ENCODE measurements at places on chromosomes 6 and 20.

DNA sequence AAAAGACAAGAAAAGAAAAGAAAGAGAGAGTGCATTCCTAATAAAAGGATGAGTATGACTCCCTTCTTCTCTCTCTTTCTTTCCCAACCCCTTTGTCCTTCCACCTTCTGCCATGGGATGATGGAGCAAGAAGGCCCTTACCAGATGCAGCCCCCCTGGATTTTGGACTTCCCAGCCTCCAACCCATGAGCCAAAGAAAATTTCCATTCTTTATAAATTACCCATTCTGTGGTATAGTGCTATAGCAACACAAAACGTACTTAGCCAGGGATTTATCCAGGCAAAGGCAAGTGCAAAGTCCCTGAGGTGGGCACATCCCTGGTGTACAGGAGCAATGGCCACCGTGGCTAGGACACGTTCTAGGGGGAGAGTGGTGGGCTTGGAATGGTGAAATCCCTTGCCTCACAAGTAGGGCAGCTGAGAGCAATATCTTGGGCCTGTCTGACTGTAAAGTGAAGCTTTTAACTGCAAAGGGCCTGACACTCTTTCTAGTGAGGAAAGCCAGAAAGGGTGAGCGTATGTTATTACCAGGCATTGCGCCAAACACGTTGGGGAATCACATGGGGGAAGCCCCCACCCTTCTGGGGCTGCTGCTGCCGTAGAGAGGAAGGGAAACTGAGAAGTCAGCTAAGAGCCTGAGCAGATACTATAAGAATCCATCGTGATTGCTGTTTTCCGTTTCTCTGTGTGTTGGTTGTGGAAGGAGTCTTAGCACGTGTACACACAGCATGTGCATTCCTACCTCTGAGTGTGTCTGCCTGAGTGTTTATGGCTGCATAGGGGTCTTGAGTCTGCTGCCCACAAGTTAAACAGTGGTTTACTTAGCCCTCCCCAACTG is 50.7 kb upstream of the SIRPA start:
- no peak for DNase-seq

DNA sequence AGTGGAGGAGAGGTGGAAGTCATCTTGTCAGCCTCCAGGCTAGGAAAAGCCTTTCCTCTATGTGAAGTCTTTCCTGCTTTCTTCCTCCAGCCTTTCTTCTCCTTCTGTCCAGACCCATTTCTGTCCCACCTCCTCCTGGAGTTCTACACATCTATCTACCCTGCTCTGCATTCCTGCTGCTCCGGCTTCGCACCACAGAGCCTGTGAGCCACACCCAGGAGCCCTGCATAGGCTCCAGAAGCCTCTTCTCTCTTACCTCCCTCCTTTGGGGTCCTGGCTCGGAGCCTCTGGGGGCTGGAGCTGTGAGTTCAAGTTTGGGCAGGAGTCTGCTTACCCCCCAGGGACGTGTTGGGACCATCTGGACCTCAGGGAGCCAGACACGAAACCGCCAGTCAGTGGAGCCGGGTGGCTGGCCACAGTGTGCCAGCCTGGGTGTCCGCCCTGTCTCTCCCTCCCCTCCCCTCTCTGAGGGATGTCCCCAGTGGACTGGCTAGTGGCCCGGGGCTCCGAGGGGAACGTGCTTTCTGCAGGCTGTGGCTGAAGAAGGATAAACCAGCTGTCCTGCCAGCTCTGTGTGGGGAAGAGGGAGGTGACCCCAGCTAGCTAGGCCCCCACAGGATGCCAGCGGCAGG is 99.2 kb downstream of the VEGFA start:
- DNase-seq = no peak

GRCh38 chr6:25330796-25331685 is 51.9 kb downstream of the CARMIL1 start:
- no peak for DNase-seq

- DNase-seq = no peak
Measured at GRCh38 chr6:48859562-48860123, 603.4 kb downstream of the MMUT start.

GRCh38 chr6:53264915-53265607 is 83.7 kb downstream of the ELOVL5 start:
- DNase-seq = no peak

- DNase-seq = peak; percentile 79
Measured at GRCh38 chr6:107576852-107577251, 86.9 kb downstream of the SOBP start.

GRCh38 chr6:54390362-54390761 is 82.1 kb downstream of the TINAG start:
- DNase-seq = no peak

Measured in ACHN (cell line).